Stimulated activated CD4-positive, alpha-beta T cell treated with anti-CD3 and anti-CD28 coated beads, Interleukin-1b, Interleukin-23, amount 100 ng/mL, for 24 hours (primary cell): ENCODE measurements at places on chromosomes 7 and 10.

- no peak for DNase-seq
Observed at GRCh38 chr10:62790571-62790970, 13.9 kb upstream of the ADO start.

DNA sequence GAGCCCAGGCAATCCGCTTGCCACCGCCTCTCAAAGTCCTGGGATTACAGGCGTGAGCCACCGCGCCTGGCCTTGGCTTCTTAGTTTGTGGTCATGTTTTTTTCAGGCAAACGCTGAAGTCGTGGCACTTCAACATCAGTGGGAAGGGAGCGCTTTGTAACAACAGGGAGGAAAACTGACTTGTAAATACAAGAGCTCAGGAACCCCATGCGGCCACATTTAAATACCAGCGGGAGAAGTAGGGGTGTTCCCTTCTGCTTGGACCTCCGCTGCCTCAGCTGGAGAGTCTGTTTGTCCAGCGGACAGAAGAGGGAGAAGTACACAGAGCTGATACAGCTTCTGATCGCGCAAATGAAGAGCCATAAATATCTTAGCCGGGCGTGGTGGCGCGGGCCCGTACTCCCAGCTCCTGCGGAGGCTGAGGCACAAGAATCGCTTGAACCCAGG, 108.7 kb upstream of the KMT2C start:
- no peak for DNase-seq

DNA sequence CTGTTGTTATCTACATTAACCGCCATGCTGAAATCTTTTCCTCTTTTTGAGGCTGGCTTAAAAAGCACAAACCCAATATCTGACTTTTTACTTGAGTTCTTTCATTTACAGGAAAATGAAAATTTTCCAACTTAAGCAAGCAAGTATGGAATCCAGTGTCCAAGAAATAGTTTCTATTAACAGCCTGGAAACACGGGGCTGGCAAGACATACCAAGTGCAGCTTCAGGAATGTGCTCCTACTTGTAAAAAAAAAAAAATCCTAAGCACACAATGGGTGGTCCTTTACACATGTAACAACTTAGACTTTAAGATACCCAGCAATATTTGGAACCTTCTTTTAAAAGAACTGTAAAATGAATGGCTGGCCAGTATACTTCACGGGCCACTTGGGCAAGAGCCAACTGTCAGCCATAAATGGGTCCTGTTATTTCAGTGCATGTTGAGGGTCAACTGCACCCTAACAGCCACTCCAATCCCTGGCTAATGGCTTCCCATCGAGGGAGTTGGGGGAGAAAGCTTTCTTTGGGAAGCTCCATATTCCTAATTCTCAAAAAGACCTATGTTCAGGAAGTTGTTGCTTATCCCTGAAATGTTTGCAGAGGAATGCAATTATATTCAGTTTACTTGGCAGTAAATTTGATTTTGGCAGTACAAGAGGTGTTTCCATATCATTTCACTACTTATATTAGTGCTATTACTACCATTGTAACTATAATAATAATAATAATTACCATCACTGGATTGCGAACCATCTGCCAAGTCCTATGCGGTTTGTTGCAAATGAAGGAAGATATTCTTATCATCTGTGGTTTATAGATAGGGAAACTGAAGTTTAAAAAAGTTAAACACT, 236.4 kb upstream of the TMEM72 start:
- DNase-seq, result no peak

GRCh38 chr10:89475125-89475524, 60.3 kb downstream of the SLC16A12 start:
- DNase-seq, result no peak

DNA sequence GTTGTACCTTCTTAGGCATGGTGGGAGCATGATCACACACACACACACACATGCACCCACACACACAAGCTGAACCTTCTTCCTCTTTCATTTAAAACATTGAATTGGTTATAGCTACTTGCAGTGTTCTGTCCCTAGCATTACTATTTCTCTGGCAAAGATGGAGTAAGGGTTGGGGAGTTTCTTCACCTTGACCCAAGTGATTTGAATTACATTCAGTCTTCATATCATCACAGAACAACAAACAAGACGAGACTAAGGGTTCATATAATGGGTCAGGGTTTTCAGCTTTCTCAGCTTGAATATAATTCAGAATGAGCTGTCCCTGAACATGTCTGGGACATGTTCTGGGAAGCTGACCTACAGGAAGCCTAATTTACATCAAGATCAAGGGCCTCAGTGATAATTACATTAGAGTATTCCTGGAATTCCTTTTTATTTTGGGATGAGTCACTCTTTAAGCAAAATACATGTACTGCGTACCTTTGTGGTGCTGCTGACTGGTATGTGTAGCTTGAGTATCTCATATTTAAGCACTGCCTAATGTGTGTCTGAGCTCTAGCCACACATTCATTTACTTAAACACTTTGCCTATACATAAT, 213.5 kb upstream of the TMEM229A start:
- DNase-seq, result no peak

DNA sequence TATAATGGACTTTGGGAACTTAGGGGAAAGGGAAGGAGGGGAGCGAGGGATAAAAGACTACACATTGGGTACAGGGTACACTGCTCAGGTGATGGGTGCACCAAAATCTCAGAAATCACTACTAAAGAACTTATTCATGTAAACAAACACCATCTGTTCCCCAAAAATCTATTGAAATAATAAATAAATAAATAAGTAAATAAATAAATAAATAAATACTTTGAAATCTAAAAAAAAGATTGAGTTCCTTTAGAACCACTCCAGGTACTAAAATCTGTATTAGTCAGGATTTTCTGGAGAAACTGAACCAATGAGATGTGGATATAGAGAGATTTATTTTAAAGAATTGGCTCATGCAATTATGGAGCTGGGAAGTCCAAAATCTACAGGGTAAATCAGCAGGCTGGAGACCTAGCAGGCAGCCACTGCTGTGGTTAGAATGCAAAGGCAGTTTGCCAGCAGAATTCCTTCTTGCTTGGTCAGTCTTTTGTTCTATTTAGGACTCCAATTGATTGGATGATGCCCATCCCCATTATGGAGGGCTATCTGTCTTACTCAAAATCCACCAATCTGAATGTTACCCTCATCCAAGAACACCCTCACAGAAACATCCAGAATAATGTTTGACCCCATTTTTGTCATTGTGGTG, 8.9 kb downstream of the IGFBP1 start:
- no peak for DNase-seq

GRCh38 chr10:84944187-84944586, 615.8 kb downstream of the CCSER2 start:
- no peak for DNase-seq

- DNase-seq, result no peak
Observed at GRCh38 chr10:114347791-114348190, 56.5 kb downstream of the AFAP1L2 start.

- DNase-seq, result no peak
Observed at GRCh38 chr7:42222891-42223290, 14.1 kb downstream of the GLI3 start.

DNA sequence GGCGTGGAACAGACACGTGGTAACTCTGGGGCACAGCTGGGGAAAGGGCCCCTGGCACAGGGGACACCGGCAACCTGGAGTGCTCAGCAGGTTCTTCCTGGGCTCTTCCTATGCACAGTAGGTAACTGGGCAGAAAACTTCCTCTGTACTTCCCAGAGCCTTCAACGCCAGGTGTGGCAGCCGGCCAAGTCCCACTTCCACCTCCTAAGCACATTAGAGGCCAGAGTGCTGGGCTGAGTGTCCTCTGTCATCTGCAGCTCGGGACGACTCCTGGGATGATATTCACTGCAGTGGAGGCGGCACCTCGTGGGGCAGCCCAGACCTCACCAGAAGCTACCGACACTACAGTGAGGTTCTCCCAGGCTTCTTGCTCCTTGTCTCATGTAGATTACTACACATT, 114.5 kb downstream of the LARP4B start:
- DNase-seq, result no peak

- DNase-seq, result no peak
Observed at GRCh38 chr7:83921271-83921940, 272.5 kb upstream of the SEMA3E start.

GRCh38 chr7:118352867-118353453, 128.5 kb downstream of the ANKRD7 start:
- no peak for DNase-seq

GRCh38 chr7:50822110-50822509, 39.4 kb upstream of the GRB10 start:
- no peak for DNase-seq

- no peak for DNase-seq
Observed at GRCh38 chr10:77301305-77301730, 336.3 kb downstream of the KCNMA1 start.

DNA sequence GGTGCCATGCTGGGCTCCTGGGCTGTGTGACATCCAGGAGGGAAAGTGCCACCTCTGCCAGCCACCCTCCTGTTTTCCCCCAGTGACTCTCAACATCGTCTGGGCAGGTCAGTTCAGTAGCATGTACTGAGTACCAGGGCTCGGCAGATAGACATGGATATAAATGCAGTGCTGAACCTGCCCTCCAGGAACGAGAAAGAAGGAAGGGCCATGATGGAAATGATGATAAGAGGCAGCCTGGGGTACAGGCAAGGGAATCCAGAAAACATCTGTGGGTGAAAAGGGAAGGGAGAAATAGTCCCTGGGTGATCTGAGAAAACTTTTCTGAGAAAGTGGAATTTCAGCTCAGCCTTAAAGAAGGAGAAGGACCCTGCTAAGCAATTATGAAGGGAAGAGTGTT, 12.1 kb downstream of the CNNM1 start:
- DNase-seq, result no peak

DNA sequence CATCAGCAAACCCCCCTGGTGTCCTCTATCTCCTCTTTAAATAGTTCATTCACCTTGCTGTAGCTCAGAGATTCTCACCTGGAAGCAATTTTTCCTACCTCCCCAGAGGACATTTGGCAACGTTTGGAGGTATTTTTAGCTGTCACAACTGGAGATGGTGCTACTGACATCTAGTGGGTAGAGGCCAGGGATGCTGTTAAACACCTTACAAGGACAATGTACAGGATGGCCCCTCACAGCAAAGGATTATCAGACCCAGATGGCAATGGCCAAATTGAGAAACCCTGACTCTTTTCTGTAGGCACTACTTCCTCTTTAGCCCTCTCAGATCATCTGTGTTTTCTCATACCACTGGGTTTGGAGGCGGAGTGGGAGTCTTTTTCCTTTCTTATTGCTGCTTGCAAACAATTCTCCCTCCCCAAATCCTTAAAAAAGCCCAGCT, 13.2 kb upstream of the TRA2A start:
- no peak for DNase-seq

DNA sequence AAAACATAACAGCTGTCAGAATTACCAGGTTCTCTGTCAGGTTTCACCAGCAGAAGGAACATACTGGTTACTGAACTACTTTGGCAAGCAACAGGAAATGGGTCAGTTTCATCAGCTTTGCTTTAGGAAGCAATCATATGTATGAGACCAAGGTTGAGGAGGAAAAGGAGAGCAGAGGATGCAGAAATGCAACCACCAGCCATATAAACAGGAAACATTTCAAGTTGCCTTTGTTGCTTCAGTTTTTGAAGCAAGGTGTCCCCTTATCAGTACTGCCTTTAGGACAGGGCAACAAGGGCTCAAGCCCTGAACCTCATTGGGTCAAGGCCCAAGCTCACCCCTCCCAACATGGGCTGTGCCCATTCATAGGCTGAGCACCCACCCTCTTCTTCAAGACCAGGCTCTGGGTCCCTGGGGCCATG, 10.2 kb downstream of the HIPK2 start:
- DNase-seq, result no peak

- DNase-seq, result no peak
Observed at GRCh38 chr10:43073191-43073590, 3.7 kb upstream of the RET start.

- DNase-seq, result no peak
Observed at GRCh38 chr10:6089334-6090219, 743 bp downstream of the RBM17 start.

- no peak for DNase-seq
Observed at GRCh38 chr7:77794000-77794399, 4.2 kb downstream of the TMEM60 start.
